GM12878 (cell line): ENCODE measurements at places on chromosomes 5 and 9.

DNA sequence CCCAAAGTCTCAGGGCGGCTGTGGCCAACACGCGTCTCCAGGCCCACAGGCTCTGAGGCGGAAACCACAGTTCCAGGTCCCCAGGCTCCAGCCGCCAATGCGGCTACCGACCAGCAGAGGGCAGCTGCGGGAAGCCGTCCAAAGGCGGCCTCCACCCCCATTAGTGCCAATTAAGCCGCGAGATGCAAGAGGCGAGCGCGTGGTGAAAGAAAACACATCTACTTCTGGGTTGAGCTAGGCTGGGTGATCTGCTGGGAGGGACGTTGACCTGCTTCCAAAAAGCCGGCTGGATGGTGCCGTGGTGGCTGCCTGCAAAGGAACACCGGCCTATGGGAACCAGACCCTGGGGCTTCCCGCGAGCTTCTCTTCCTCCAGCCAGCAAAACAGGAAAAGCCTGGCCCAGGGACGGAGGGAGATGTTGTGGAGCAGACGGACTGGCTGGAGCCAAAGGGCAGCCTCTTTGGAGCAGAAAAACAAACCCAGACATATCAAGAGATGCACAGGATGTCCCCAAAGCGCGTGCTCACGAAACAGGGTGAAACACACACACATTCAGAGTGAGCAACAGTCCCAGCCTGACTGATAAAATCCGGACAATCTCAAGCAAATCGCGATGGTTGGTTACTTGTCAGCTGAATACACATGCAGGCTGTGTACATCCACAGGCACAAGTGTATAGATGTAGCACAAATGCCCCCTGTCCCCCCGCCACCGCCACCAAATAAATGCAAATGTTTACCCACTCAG is 187.1 kb upstream of the BRINP1 start:
- DNase-seq: no peak

DNA sequence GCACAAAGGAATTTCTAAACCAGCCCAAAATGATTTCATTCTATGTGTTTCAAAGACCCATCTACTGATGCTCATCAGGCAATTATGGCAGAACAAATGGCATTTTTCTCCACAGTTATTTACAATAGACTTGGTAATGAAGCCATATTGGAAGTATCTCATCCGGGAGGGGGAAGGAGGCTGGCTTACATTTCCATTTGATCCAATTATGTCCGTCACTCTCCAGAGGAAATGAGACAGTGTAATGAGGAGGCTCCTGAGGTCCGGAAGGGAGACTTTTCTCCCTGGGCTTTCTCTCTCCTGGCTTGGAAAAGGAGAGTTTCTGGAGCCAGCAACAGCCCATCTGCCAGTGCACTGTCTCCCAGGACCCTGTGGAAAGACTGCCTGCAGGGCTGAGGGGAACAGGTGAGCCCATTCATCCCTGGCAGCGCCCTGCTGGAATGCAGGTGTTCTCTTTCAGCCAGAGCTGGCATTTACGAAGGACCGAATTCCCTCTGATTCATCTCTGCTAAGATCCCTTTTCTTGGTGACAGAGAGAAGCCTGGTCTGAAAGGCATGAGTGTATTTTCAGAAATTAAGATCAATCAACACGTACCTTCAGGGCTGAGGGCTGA is 54.9 kb upstream of the SAP30L start:
- no peak for DNase-seq

- DNase-seq: no peak
Observed at GRCh38 chr5:143682929-143683386, 129.0 kb upstream of the HMHB1 start.

DNA sequence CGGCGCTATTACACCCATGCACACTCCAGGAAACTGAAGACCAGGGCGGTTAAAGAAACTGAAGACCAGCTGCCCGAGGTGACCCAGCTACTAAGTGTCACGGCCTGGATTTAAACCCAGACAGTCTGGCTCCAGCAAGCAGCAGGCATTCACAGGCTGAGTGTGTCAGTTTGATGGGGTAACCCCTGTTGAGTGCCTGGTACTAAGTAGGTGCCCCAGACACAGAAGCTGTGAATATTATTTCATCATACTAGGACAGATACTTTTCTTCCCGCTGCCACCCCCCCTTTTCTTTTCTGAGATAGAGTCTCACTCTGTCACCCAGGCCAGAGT is 7.3 kb downstream of the ENG start:
- no peak for DNase-seq

- DNase-seq: no peak
Observed at GRCh38 chr5:132387640-132388117, 18.2 kb downstream of the SLC22A5 start.

DNA sequence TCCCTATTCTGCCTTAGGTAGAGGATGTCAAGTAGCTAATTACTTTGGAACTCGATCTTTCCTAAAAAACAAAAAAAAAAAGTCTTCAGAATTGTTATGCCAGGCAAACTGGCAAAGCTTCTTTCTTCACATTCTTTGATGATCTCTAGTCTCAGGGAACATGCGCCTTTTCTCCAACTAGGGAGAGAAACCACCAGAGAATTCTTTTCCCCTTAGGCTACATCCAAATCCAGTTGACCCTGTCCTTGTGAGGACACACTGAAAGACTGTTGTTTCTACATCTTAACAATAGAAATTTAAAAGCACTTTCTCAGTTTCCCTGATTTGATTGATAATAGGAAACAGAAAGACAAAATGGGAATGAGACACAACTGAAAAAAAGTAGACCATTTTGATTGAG is 94.7 kb upstream of the ITGA2 start:
- DNase-seq: no peak

DNA sequence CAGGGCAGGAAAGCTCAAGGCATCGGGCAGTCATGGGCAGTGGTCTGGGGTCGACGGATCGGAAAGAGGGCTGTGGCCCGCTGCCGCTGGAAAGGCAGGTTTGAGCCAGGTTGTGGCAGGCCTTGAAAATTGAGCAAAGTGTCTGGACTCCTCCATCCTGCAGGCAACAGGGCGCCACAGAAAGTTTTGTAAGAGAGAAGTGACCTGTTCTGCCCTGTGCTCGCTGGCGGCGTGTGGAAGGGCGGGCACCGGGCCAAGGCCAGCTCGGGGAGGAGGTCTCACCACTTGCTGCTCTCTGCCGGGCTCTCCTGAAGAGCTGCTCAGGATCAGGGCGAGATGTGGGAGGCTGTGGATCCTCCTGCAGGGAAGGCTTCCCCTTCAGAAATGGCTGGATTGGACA is 41.4 kb upstream of the FAT2 start:
- DNase-seq: no peak

DNA sequence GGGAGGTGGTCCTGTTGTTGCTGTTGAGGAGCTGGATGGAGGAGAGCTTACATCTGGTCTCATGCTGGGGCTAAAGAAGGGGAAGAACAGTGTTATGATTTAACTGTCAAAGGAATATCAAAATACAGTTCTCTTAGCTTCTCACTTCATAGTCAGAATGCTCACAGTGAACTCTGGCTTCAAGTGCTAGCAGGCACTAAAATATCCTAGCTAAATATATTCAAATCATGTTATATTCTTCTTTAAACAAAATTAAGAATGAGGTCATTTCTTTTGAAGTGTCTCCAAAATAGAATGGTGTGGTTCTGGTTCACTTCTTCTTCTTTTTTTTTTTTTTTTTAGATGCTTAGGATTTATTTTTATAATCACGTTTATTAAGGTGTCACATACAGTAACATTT is 89.4 kb downstream of the NR3C1 start:
- DNase-seq: no peak

- no peak for DNase-seq
Observed at GRCh38 chr5:161284445-161284844, 262.1 kb downstream of the GABRB2 start.
